ENCODE measurements at places on chromosomes 6 and 20. TPM values are rescaled to one million over a fixed set of nuclear protein-coding genes. Genes with fewer than 3 reads are reported as not detected.
A peak's percentile ranks its signal among the peaks of the same experiment; 100 is the strongest.

DNA sequence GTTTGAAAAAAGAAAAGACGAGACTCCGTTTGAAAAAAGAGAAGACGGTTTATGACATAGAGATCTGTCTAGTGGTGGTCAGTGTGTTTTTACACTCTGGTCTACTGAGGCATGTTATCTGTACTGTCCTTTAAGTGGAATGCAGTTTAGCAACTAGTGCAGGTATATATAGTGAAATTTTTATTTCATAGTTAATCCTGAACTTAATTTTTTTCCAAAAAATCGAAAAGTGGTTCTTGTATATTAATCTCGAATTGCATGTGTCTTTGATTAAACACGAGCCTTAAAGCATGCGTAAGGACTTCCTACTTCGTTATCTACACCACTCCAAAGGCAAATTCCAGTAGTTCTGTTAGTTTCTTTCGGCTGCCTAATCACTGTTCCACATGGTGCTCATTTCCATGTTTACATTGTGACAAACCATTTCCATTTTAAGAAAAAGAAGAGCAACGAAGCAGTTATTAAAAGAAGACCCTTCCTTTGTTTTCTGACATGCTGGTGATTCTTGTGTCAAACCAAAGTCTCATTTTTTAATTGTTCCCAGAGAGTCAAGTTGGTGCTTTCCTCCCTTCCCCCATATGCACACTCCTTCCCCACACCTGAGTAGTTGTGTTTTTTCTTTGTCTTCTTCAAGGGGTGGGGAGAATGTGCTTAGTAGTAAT lies 2.3 kb downstream of the SNX9 start:
- no peak for DNase-seq

- DNase-seq = no peak
These were observed 23.6 kb downstream of the CYP39A1 start for GRCh38 chr6:46628976-46629375.

DNA sequence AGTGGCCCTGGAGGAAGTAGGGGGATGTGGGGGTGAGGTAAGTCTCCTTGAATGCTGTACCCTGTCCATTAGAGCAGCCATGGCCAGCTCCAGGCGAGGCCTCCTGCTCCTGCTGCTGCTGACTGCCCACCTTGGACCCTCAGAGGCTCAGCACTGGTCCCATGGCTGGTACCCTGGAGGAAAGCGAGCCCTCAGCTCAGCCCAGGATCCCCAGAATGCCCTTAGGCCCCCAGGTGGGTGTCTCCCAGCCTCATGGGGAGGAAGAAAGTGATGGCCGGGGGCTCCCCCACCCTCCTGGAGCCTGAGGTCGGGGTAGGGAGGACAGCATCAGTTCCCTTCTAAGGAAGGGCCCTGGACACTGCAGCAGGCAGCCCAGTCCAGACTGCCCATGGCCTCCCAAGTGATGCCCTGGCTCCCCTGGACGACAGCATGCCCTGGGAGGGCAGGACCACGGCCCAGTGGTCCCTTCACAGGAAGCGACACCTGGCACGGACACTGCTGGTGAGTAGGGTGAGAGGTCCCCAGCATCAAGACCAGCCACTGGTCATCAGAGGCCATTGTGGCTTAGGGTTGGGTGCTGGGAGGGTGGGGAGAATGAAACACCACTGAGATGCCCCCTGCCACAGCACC lies 1.0 kb downstream of the GNRH2 start:
- DNase-seq = no peak

DNA sequence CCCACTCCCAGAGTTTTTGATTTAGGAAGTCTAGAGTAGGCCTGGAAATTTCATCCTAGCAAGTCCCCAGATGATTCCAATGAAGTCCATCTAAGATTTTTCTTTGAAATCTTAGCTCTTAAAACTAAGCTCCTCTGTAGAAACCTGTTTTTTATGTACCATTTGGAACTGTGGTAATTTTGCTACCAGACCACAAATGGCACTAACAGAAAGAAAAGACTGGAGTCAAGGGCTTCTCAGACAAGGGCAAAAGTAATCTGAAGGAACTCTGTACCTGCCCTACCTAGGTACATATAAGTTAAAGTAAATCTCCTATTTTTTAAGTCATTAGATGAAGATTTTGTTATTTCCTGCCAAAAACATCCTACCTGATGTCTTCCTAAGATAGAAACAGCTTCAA lies 155.0 kb upstream of the HTR1E start:
- DNase-seq = no peak

GRCh38 chr6:167442245-167442644 lies 117.4 kb downstream of the TTLL2 start:
- DNase-seq = no peak

DNA sequence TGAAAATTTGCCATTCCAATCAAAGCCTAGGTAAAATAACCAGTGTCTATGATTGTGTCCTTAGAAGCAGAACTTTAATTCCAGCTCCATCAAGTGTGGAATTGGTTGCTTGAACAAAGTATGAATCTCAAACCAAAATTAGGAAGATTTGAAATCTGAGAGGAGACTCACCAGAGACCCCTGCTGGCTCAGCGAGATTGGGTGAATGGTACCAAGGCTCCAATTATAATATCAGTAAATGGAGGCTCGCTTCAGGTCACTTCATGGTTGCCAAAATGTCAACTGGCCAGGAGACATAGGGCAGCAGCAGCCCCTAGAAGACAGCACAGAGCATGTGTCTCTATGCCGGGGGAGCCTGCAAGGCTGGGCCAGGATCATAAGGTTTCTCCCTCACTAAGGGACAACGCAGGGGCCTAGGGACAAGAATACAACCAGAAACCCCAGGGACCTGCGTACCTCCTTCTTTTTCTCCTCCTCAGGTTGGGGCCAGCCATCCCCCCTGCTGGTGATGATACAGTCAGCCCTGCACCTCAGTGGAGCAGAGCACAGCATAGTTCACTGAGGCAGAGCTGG lies 14.0 kb downstream of the RBL1 start:
- DNase-seq = no peak

- DNase-seq = no peak
These were observed 50.8 kb downstream of the EYA2 start for GRCh38 chr20:46945465-46945864.

DNA sequence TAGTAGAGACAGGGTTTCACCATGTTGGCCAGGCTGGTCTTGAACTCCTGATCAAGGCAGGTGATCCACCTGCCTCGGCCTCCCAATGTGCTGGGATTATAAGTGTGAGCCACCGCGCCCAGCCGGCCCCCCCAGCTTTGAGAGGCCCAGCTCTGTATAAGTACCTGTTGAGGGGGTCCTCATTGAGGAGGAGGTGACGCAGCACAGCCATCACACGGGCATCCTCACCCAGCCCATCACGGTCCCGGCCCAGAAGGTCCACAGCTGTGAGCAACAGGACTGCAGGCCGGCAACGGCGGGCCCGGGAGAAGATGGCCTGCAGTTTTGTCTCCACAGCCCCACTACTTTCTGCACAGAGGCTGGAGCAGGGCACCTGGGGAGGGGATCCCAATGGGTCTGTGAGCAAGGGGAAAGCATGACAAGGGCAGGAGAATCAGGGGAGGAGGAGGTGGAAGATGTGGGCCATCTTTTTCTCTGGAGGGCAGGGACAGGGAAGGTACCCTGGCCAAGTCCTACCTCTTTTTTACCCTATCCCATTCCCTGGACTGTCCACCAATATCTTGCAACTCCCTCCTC lies 7.7 kb downstream of the GNMT start:
- no peak for DNase-seq

- no peak for DNase-seq
These were observed 196.5 kb downstream of the ARHGAP18 start for GRCh38 chr6:129513471-129513870.

DNA sequence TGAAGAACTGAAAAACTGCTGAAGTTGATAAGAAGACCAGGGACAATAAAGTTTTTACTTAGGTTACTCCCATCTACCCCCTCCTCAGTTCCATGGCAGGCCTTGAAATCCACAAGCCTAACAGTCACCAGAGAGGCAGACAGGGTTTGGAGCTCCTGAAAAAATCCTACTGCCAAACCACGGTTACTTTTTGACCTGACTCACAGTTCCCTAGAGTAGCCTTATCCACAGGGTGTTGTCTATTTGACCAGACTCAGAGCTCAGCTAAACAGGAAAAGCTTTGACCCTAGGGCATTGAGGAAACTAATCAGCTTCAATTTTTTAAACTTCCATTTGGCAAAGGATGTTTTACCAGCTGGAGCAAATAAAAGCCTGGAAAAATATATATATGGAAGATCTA lies 257.7 kb upstream of the NT5E start:
- no peak for DNase-seq

GRCh38 chr6:48472091-48472490 lies 361.1 kb upstream of the PTCHD4 start:
- DNase-seq = no peak

GRCh38 chr6:105499931-105500330 lies 97.0 kb upstream of the PREP start:
- no peak for DNase-seq

- DNase-seq = no peak
These were observed 79.1 kb downstream of the ELOVL4 start for GRCh38 chr6:79868098-79868722.

DNA sequence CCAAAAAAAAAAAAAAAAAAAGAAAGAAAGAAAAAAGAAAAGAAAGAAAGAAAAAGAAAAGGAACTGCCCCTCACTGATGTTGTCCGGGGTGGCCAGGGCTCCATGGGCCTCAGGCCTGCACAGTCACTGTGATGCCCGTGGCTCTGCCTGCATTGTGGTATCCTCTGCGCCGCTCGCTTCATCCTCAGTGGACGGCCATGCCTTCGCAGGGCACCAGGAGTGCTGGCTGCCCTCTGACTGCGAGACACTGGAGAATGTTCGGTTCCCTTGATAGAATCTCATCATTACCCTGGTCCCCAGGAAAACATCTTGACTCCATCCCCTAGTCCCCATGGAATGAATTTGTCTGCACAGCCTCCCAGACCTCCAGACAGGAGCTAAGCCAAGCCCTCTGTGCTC lies 61.7 kb downstream of the TMEM242 start:
- no peak for DNase-seq

GRCh38 chr6:51184046-51184445 lies 365.4 kb downstream of the TFAP2B start:
- DNase-seq = no peak

GRCh38 chr20:60237981-60238380 lies 279.8 kb downstream of the CDH26 start:
- no peak for DNase-seq

DNA sequence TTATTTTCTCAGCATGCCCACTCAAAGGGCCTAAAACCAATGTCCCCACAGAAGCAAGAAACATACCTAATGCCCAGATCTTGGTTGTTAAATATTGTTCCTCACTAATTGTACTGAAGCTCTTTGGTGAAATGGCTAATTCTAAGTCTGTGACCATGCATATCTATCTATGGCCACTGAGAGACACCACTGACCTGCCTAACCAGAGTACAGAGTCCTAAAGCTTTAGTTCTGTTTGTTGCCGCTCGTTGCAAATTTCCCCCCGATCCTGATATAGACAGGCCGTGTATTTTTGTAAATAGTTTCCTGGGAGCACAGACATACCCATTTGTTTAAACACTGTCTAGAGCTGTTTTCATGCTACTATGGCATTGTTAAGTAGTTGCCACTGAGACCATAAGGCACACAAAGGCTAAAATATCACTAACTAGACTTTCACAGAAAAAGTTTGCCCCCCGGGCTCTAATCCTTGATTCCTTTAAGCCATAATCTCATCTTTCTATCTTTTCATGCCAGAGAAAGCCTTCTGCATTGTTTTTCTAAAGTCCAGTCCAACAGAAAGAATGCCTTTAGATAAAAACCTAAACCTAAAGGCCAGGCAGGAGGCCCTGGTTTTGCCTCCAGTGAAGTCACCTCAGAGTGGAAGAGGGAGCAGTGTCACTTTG lies 48.7 kb downstream of the DNAAF9 start:
- no peak for DNase-seq

DNA sequence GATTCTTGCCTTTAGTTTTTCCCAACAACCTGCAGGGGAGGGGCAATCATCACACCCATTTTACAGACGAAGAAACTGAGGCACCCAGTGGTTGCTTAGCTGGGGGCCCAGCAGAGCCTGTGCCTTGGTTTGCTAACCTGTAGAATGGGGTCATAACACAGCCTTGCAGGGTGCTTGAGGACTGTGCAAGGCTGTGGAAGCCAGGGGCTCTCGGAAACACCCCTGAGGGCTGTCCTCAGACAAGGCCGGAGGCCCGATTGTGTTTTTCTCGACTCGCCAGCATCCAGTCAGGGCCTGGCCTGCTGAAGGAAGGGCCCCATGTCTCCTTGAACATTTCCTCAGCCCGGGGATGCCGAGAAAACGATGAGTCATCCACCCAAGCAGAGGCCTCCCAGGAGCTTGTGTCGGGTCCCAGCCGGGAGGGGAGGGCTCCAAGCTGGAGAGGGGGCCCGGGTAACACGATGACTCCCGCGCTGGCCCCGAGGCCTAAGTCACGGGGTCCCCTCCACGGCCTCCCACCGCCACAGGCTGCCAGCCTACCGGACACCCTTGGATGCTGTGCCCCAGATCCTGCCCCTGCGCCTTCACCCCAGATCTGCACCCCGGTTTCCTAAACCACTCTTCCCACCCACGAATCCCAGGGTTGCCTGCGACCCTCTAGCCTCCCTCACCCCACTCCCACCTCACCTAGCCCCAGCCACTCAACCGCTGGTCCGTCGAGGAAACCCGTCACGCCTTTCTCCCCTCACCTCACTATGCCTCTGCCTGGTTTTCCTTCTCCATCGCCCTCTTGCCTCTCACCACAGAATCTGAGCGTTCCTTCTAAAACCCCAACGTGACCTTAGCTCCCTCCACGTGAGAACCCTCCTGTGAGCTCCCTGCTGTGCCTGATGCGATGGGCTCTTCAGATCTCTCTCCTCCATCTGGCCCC lies 10.6 kb downstream of the NOL4L start:
- peak; percentile 50 for DNase-seq

DNA sequence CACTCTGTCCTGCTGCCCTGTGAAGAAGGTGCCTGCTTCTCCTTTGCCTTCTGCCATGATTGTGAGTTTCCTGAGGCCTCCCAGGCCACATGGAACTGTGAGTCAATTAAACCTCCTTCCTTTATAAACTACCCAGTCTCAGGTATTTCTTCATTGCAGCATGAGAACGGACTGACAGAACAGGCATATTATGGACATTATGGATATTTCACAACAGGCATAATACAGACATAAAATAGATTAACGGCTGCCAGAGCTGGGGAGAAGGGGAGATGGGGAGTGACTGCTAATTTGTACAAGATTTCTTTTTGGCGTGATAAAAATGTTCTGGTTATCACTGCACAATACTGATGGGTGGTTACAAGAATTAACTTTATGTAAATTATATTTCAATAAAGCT lies 29.4 kb downstream of the TRPC4AP start:
- no peak for DNase-seq

DNA sequence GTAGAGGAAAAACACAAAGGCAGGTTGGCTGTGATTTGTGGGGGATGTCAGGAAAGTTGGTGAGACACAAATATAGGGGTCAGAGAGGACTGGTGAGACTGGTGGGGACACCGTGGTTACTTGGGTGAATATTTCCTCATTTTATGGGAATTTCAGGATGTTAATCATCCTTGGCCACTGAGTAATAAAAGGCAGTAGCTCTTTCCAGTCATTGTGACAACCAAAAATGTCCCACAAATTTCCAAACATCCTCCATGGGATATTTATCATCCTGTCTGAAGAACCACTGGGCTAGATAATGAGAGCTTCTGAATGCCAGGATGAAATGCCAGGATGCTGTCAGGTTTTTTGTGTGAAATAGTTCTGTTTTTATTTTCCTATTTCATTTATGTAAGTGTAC lies 374.1 kb downstream of the CD109 start:
- DNase-seq = no peak

CENPB gene
- 68.3 TPM for total RNA-seq

TP53TG5 gene
- total RNA-seq = 1.2 TPM

ZNF391 gene
- total RNA-seq = 0.51 TPM

MEP1A gene
- total RNA-seq = not detected

SLC17A1 gene
- not detected for total RNA-seq

TFAP2C gene
- 0.16 TPM for total RNA-seq

SNRPB gene
- 49.9 TPM for total RNA-seq

OPN5 gene
- total RNA-seq = not detected

DPPA5 gene
- total RNA-seq = not detected
